ENCODE measurements at places on chromosomes 12 and 14.
A peak's percentile ranks its signal among the peaks of the same experiment; 100 is the strongest.

DNA sequence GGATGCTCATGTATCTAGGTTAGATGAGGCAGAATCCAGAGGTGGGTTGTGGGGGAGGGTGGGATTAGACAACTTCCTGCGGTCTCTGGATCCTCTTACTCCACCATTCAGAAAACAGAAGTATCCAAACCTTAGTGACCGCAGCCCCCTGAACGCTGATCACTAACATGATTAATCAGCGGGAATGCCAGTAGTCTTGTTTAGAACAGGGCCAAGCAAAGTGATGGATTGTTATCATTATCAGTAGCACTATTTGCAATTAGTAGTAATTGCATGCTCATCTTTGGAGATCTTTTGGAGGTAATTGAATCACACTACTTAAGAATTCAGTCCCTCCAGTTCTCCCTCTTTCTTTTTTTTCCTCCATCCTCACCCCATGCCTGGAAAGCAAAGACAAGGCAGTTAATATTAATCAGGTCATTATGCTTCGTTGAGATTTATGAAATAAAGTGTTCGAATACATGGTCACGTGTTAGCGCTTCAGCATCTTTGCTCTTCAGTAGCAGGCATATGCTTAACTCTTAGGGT lies 182.8 kb upstream of the NTF3 start:
- DNase-seq: no peak

DNA sequence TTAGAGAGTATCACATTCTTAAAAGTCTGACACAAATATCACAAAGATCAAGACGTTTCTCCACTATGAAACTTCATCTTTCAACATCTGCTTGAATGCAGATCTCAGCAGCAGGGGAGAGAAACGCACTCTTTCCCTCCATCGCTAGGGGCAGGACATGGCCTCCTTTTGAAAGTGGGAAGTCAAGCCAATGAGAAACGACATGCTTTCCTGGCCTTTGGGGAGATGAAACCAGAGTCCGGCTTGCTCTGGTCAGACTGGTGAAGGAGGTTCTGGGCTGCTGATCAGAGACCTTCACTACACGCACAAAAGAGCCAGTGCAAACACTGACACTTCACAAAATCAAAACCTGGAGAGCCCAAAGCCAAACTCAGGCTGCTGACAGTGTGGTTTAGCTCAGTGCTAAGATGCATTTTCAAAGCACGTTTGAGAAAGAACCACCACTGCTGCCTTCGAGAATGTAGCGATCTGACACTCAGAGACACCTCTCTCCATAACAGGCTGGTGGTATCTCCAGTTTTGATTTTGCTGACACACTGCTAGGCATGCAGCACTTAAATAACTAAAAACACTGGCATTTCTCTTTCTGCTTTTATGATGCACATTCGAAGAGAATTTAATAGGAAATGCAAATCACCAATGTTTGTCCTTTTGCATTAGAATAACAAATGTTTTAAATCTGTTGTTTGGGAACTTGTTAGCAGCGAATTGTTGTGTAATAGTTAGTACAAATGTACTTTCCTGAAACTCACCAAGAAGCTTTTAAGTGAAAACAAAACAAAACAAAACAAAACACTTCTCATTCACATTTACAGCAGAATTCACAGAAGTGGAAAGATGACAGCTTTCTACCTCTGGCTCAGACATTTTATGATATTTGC lies 93.9 kb upstream of the OVCH1 start:
- no peak for DNase-seq

DNA sequence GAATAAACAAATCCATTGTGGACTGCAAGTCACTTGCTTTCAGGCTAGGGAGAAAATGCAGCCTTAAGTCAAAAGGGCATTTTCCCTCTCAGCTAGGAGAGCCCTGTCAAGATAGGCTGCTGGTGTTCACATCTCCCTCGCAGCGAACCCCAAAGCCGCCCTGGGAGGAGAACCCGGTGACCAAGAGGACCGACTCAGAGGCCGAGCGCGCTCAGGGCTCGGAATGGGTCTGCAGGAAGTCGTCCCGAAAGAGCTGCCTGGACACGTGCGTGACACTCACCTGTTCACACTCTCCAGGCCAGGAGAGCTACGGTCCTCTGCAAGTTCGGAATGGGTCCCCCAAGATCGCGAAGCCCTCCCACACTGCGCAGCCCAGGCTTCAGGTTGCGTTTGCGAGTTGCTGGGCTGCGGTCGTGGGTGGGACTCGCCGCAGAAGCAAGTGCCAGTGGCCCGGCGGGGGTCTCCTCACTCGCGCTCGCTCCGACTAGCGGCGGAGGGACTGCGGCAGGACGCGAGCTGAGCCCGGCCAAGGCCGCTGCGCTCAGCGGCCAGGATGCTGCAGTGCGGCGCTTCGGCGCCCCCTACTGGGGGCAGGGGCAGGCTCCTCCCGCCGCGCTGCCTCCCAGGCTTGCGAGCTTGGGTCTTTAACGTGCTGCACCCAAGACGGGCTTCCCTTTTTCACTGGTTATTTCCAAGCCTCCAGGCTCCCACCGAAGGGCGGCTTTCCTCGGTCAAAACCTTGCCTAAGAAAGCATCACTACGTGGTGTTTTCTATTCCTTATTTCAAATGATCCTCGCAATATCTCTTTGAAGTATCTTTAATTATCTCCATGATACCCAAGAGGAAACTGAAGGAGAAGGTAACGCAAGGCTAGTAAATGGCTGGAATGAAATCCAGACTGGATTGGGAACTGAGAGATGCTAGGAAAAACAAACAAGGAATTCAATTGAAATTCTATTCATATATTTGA lies at the start of gene RERG:
TSS of gene RERG (minus strand) at position 503 of the 971 bp plus-strand sequence. CDS start 3,928 bp downstream, outside the sequence.
- peak; percentile 61 for DNase-seq

DNA sequence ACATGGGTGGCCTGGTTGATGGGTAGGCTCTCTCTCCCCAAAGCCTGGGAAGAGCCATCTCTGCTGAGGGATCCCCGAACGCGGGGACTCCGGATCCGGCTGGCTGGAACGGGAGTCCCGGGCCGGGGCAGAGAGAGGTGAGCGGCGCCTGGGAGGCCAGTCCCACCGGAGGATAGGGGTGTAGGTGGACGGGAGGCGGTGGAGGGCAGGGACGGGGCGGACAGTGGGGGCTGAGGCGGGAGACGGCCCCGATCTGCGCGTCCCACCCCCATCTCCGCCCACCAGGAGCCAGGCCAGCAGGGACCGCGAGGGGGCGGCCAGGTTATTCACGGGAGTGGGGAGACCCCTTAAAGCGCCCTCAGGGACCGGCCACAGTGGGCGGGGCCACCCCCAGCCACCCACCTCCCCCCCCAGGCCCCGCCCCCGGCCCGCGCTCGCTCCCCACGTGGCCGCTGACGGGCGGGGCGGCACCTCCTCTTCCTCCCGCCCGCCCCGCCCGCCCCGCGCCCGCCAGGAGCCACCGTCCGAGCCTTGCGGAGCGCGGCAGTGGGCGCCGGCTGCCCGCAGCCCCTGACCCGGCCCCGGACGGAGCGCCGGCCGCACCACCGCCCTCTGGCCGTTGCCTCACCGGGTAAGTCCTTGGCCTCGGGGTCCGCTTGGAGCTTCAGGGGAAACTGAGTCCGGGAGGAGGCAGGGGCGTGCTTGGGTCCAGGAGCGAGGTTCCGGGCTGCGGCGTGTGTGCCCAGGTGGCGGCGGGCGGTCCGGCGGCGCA lies at the start of gene INF2:
TSS of gene INF2 (plus strand) at position 510 of the 772 bp plus-strand sequence. CDS start 11,748 bp downstream, outside the sequence.
- DNase-seq: peak; percentile 33

DNA sequence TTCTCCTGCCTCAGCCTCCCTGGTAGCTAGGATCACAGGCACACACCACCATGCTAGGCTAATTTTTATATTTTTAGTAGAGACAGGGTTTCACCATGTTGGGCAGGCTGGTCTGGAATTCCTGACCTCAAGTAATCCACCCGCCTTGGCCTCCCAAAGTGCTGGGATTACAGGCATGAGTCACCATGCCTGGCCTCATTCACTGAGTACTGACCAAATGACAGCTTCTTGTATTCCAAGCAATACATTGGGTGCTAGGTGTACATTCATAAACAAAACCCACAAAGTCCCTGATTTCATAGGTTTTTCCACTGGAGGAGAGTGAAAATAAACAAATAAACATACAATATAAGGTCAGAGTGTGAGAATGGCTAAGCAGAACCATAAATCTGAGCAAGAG lies 136.3 kb downstream of the HELB start:
- no peak for DNase-seq

GRCh38 chr14:105413544-105413886 lies 6.1 kb upstream of the MTA1 start:
- no peak for DNase-seq

- no peak for DNase-seq
These were observed 23.8 kb downstream of the ZNF891 start for GRCh38 chr12:133106253-133106652.

DNA sequence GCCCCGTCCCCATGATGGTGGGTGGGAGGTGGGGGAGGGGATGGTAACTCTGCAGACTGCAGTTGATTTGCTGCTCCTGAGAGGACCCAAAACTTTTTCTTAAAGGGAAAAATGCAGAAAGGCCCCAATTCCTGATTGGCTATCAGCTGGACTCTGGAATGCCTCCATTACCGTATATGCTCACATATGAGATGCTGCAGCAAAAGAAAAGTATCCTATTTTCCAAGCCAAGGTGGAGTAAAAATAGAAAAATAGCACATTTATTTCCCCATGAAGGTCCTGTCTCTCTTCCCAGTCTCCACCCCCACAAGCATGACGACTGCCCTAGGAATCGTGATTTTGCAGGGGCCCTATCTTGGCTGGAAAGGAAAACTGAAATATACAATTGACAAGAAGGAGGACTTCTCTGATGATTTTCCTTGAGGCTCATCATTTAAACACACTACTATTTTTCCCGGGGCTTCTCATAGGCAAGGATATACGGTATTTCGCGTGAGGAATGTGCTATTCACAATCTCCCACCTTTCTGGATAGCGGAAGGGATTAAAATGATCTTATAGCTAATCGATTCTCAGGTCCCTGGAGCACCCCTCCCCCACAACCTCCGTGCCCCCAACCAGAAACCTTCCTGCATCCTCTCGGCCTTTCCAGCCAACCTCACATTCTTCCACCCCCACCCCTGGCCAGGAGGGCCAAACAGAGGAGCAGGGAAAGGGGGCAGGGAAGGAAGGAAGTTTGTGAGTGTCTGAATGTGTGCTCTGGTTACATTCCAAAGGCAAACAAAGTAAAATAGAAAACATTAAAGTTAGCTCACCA lies 138.9 kb upstream of the CCND2 start:
- DNase-seq: no peak

- DNase-seq: no peak
These were observed 8.1 kb upstream of the TEX22 start for GRCh38 chr14:105389976-105390848.

DNA sequence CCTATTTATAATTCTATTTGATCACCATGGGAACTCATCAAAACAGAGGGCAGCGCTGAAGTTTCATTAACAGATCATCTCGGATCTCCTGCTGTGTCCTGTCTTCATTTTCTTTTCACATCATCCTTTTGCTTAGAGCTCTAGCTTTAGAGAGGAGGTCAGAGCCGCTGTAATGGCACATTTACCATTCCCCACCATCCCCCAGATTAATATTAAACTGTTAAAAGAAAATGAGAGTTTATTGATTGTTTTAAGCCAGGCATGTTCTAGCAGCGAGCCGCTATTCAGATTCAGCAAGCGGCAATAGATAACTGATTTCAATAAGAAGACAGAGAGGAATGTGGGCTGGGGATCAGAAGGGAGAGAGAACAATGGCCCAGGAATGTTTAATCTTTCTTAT lies 308.8 kb downstream of the EGLN3 start:
- no peak for DNase-seq

GRCh38 chr14:74038020-74038859 lies 19.1 kb downstream of the BBOF1 start:
- peak; percentile 48 for DNase-seq

GRCh38 chr12:81078469-81079196 lies 754 bp downstream of the ACSS3 start:
- no peak for DNase-seq

GRCh38 chr14:72523424-72524294 lies 370.2 kb downstream of the DPF3 start:
- no peak for DNase-seq

- DNase-seq: no peak
These were observed 375.5 kb downstream of the RAD51B start for GRCh38 chr14:68195126-68195525.

DNA sequence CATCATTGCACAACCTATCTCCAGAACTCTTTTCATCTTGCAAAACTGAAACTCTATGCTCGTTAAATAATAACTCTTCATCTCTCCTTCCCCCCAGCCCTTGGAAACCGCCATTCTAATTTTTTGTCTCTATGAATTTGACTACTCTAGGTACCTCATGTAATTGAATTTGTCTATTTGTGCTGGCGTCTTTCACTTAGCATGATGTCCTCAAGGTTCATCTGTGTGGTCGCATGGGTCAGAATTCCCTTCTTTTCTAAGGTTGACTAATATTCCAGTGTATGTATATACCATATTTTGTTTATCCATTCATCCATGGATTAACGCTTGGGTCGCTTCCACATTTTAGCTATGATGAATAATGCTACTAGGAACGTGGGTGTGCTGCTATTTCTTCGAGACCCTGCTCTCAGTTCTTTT lies 80.1 kb downstream of the PLXNC1 start:
- no peak for DNase-seq

DNA sequence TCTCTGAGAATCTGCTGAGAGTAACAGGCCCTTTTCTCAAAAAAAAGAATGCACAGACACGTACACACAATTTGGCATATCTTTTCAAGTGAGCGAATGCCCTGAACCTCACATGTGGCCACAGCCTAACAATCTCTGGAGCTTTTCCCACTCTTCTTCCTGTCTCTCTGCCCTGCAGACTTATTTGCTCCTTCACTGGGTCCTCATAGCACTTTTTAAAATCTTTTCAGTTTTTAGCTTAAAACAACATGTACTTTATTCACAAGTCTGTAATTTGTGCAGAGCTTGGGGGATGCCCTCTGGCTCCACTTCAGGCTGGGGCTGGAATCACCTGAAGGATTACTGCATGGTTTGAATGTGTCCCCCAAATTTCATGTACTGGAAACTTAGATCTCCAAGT lies 9.0 kb downstream of the MAP1LC3B2 start:
- DNase-seq: no peak

- DNase-seq: no peak
These were observed 236.5 kb downstream of the DPF3 start for GRCh38 chr14:72657214-72657921.

- DNase-seq: no peak
These were observed 1.4 kb upstream of the RDH11 start for GRCh38 chr14:67697006-67697405.

- no peak for DNase-seq
These were observed 353.1 kb downstream of the TMEM121 start for GRCh38 chr14:105879503-105879866.

- DNase-seq: no peak
These were observed 16.9 kb downstream of the TMEM117 start for GRCh38 chr12:43852744-43853143.

- DNase-seq: no peak
These were observed 102.8 kb downstream of the SCAF11 start for GRCh38 chr12:45887544-45887943.

GRCh38 chr12:21456291-21456780 lies 18.9 kb downstream of the PYROXD1 start:
- peak; percentile 54 for DNase-seq
